ENCODE measurements at places on chromosomes 1 and 21. TPM values are rescaled to one million over a fixed set of nuclear protein-coding genes. Genes with fewer than 3 reads are reported as not detected.

COL8A2 gene
- 3.3 TPM for total RNA-seq

- DNase-seq: no peak
Observed at GRCh38 chr21:37047079-37047478, 25.8 kb downstream of the PIGP start.

ORC1 gene
- 33.6 TPM for total RNA-seq

- no peak for DNase-seq
Observed at GRCh38 chr1:15098176-15099125, 55.1 kb upstream of the TMEM51 start.

- no peak for DNase-seq
Observed at GRCh38 chr1:209064850-209065706, 518.4 kb upstream of the CAMK1G start.

- DNase-seq: peak; percentile 85
Observed at GRCh38 chr1:205504311-205505075, at the start of gene CDK18. TSS of gene CDK18 (plus strand) at chr1:205504669. CDS start at chr1:205523168, 18,499 bp downstream.

PLPPR4 gene
- total RNA-seq: 1.1 TPM

DNA sequence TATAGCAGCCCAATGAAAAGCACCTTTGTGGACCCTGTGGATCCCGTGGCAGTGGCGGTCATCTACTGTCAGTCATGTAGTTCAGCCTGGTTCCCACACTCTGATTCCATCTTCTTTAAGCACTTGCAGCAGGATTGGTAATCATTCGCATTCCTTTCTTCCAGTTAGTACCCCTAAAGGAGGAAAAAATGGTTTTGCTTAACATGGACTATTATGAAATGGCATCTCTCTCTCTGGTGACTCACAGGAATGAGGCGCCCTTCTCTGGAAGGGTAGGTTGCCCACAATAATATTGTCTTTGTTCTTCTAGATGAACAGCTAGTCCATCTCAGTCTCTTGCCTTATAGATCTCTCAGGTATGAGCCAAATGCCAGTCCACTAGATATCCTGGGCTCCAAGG is 127.9 kb upstream of the MROH9 start:
- no peak for DNase-seq

CELA3B gene
- total RNA-seq: 6.7 TPM

DNA sequence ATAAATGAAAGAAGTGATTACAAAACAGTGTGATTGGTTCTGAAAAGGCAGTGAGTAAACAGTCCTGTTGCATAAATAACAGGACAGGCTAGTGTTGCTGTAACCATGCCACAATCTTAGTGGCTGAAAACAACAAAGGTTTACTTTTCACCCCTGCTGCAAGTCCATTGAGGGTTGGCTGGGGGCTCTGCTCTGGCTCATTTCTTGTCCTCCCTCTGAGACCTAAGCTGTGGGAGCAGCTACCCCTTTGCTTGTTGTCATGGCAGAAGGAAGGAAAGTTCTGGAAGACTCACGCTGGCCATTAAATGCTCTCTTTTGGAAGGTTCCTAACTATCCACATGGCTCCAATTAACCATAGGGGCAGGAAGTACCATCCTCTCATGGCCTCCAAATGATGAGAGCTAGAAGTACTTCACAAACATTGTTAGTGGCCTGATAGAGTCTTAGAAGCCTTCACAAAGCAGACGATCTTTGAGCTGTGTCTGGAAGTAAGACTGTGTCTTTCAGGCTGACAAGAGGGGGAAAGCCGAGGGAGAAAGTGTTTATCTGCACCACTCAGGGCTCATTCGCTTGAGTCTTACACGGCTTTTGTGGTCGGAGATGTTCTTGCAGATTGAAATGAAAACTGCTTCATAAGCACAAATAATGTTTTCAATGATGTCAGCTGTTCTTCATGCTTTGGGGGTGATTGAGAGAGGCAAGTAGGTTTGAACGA is 11.9 kb downstream of the RCSD1 start:
- no peak for DNase-seq

DNA sequence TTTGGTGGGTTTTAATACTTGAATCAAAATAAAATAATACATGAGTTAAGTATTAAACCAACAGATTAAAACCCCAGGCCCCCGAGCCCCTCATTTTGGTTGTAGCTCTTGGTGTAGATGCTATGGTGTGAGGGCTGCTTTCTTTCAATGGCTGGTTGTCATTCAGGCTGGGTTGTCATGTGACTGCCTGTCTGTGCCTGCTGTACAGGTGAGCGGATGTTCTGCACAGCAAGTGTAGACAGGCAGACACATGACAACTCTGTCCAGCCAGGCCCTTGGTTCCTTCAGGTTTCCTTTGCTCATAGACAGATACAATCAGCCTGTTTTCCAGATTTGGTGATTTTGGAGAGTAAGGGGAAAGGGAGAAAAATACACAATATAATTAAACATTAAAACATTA is 281.9 kb upstream of the C1orf105 start:
- DNase-seq: no peak

PLPPR5 gene
- total RNA-seq: 2.2 TPM

DNA sequence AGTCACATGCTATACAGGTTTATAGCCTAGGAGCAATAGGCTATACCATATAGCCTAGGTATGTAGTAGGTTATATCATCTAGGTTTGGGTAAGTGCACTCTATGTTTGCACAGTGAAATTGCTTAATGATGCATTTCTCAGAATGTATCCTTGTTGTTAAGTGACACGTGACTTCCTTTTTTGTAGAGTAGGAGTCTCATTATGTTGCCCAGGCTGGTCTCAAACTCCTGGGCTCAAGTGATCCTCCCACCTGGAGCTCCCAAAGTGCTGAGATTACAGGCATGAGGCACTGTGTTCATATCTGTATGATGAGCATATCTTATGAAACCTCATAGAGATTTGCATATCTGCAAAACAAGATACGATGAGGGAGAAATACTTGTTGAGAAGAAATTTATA is 13.8 kb upstream of the ABCB10 start:
- DNase-seq: no peak

GRCh38 chr1:182602935-182603645 is 1.1 kb downstream of the RGS16 start:
- DNase-seq: no peak

DNA sequence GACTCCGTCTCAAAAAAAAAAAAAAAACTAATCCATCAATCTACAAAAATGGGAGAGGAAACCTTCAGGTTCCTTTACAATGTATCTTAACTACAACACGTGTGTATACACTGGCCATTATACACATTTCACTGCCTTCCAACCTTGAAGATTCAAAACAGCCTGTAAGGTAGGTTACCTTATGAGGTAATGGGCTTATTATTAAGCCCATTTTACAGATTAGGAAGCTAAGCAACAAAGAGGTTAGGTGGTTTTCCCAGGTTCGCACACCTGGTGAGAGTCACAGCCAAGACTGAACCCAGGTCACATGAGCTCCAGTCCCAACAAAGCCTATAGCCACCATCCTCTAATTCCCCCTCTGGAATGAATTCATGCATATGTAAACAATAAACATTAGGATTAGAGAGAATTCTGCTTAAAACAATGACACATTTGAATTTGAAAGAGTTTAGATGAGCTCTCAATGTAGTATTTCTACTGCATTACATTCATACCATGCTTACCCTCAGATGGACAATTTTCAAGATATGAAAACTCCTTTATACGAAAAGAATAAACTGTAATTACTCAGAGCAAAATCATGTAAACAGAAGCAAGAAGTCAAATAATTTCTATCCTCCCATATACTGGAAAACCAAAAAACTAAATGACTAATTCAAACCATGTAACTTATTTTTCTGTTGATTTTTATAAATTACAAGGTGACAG is 54.8 kb downstream of the EIF4G3 start:
- DNase-seq: no peak

Measured in WTC11 (cell line).